ENCODE measurements at places on chromosomes 3 and 15.

DNA sequence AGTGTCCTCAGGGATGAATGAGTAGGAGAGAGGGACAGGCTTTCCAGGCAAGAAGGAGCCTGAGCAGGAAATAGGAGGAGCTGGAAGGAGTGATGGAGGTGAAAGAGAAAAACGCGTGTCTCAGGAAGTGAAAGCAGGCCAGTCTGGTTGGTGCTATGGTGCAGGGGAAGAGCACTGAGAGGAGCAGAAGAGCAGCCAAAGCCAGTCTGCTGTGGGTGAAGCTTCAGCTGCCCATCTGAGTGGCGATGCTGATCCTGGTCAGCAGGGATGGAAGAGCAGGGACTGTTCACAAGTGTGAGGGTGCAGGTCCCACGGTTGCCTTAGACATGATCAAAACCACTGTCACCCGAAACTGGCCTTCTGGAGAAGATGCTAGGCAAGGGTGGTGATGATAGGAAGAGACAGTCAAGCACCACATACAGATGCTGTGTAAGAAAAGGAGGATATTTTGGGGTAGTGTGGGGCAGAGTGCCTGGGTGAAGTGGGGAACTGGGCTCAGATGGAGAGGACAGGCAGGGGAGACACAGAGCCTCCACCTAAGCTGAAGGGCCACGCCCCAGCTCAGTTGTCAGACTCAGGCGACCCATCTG is 5.5 kb upstream of the KY start:
- DNase-seq: no peak

DNA sequence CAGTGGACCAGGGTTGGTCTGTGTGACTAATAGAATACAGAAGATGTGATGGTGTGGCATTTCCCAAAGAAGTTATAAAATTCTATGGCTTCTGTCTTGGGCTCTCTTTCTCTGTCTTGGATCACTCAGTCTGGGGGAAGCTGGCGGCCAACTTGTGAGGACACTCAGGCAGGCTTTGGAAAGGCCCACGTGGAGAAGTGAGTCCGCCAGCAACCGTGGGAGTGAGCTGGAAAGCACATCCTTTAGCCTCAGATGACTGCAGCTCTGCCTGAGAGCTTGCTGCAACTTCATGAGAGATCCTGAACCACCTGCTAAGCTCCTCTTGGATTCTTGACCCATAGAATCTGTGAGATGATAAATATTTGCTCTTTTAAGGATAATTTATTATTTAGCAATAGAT is 72.0 kb upstream of the RASGRP1 start:
- DNase-seq: no peak

DNA sequence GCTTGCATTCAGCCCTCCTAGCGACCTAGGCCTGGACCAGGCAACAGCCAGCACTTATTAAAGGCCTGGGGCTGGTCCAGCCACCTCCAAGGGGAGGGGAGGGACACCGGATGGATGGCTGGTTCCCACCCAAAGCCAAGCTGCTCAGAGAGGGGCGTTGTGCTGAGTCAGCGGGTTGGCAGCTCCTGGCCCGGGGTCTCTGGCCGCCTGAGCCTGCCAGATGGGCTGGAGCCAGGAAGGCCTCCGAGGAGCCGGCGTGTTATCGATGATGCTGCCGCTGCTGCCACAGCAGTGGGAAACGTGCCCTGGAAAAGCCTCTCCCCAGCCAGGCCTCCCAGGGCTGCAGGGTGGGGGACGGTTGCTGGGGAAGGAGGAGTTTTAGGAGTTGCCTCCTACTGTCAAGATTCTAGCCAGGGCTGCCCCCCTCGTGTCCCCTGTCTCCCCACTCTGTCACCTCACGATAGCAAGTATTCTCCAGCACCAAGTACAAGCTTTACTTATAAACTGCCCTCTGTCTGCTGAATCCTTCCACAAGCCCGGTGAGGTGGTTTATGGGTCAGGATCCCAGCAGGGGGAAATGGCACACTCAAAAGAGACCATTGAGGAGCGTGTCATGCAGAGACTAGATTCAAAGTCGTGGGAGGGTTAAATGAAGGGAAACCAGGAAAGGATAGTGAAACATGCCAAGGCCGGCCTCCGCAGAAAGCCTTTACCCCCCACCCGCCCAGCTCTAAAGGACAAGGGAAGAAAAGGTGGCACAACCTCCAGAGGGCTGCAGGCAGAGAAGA is 43.2 kb upstream of the TSEN2 start:
- DNase-seq: no peak

- DNase-seq: no peak
Measured at GRCh38 chr3:196968233-196969133, at the start of gene PIGZ. Gene PIGZ, minus strand, starts transcription at chr3:196968833. Its CDS starts 16,802 bp downstream, at chr3:196952031.

DNA sequence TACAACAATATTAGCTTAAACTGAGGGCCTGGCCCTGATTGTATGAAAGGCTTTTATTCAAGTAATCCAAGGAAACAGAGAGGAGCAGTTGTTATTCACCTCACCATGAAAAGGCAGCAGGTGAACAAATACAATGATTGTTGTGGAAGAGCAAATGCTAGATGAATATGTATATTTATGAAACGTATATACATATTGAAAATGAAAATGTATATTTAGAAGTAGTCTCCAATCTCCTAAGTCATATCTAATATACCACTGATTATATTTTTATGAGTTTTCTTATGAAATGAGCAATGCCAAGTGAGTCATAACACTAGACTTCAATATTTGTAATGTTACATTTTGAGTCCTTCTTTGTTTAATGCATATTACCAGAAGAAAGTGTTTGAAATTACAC is 116.2 kb upstream of the KCNMB2 start:
- DNase-seq: no peak

DNA sequence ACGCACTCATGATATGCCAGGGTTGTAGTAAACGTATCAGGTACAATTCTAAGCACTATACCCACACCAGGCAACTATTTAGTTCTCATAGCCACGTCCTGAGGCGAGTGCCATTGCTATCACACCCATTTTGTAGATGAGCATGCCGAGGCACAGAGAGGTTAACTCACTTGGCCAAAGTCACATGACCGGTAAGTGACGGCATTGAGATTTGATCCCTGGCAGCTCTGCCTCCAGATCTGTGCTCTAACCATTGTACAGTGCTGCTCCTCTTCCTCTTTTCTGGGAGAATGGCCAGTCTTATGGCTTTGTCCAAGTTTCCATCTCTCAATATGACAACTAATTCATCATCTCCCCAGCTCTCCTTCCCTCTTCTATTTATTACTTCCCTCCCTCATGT is 18.9 kb upstream of the ATP2B2 start:
- DNase-seq: no peak

- no peak for DNase-seq
Measured at GRCh38 chr3:133074977-133075376, 36.8 kb downstream of the TMEM108 start.

DNA sequence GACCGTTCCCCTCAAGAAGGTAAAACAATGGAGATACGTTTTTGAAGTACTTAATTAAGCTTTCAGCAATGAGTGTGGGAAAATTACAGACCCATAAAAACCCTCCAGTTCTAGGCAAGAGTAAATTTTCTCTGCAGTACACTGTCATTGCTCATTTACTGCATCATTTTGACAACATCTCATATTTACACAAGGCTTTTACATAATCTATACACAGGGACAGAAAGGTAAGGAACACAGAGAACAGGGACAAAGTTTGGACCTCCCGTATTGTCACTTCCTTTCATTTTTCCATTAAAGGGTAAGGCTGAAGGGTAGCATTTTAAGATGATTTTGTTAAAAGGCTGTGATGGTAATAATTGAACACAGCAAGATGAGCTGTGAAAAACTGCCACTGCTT is 7.4 kb upstream of the HGD start:
- DNase-seq: no peak

DNA sequence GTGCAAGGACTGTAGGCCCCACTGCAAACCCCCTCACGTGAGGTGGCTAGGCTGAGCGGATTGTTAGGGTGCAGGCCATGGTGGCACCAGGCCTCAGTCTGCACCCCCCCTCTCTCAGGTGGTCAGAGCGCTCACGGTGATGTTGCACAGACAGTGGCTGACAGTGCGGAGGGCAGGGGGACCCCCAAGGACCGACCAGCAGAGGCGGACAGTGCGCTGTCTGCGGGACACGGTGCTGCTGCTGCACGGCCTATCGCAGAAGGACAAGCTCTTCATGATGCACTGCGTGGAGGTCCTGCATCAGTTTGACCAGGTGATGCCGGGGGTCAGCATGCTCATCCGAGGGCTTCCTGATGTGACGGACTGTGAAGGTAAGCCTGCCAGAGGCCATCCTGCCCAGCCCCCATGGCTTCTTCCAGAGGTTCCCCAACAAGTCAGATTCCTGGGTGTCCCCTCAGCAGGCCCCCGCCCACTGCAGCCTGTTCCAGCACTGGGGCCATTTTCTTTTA is 18.2 kb downstream of the ATRIP start:
- DNase-seq: no peak

- DNase-seq: no peak
Measured at GRCh38 chr3:36729204-36730056, 34.9 kb downstream of the DCLK3 start.

- DNase-seq: no peak
Measured at GRCh38 chr3:110612045-110612444, 459.6 kb upstream of the NECTIN3 start.

GRCh38 chr15:59553879-59554735 is 57.5 kb upstream of the GCNT3 start:
- DNase-seq: no peak

Measured in activated CD8-positive, alpha-beta memory T cell treated with anti-CD3 and anti-CD28 coated beads for 4 hours (primary cell).